RWPE2 (cell line): ENCODE measurements at places on chromosomes 4 and X.

DNA sequence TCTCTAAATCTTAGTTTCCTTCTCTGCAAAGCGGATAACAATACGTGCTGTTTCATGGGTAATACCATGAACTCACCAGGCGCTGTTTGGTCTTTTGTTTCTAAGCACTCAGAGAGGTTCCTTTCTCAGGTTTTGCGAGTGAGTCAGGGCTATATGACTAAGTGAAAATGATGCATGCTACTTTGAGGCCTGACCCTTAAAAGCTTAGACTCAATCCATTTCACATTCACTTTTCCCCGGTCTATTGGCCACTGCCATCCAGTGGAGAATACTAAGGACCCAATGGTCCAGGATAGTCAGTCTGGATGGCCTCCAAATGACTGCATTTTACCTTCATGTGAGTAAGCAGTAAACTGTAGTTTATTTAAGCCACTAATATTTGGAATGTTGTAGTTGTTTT, 400.8 kb upstream of the SLIT2 start:
- peak; percentile 39 for DNase-seq

DNA sequence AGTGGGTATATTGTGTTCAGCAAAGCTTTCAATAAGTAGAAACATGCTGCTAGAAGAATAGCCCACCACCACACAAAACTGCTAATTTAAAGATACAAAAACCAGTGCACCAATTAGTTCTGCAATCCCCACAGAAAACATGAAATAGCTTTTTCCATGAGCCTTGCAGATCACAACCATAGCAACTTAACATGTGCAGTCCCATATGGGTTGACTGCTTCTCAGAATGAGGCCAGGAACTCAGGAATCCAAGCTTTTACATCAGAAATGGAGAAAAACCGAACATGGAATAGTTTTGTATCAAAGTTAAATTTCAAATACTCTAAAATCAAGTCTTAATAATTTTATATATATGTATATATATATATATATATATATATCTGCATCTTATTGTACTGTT, 66.6 kb upstream of the IQCM start:
- no peak for DNase-seq

- DNase-seq = no peak
Measured at GRCh38 chr4:42706086-42706485, 49.2 kb upstream of the ATP8A1 start.

DNA sequence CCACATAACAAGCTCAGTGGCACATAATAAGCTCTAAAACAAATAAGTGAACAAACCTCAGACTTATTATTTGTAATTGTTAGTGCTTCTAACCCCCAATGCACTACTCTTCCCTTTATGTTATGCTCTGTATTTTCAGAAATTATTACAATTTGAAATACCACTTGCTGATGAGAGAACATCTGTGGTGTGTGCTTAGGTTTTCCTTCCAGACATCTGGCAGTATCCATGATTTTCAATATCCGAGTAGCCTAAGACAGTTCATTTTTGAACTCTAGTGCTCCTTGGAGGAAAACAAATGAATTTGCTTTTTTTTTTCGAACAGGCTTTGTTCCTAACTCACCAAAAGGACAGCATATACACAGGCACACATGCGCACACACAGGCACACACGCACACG, 278.7 kb upstream of the CLNK start:
- no peak for DNase-seq

- no peak for DNase-seq
Measured at GRCh38 chr4:26206999-26207398, 113.8 kb upstream of the RBPJ start.

- no peak for DNase-seq
Measured at GRCh38 chr4:127844601-127845116, 36.0 kb upstream of the PLK4 start.

- DNase-seq = no peak
Measured at GRCh38 chrX:13750204-13750603, 15.7 kb downstream of the OFD1 start.

DNA sequence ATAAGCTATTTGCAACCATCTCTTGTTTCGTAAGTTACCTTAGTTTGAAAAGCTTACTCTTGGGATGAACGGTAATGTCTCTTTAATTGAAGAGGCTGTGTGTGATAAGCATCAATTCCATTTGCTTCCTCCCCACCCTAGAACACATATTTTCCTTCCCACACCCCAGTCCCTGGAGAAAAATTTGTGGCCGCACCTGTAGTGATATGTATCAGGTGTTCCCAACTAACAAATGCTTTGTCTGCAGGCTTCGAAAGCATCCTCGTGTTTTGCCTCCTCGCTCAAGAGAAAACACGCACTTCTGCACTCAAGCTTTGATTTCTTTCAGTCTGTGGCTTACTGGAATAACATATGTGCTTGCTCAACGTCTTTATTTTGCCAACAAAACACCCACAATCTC, 143.8 kb upstream of the OTUD4 start:
- no peak for DNase-seq

- no peak for DNase-seq
Measured at GRCh38 chr4:21790438-21791029, 158.0 kb downstream of the KCNIP4 start.

GRCh38 chr4:69910016-69910782, 20.7 kb upstream of the CSN1S1 start:
- no peak for DNase-seq

- no peak for DNase-seq
Measured at GRCh38 chr4:167101035-167101434, 133.3 kb downstream of the SPOCK3 start.

- no peak for DNase-seq
Measured at GRCh38 chr4:80926446-80926845, 104.1 kb upstream of the BMP3 start.

DNA sequence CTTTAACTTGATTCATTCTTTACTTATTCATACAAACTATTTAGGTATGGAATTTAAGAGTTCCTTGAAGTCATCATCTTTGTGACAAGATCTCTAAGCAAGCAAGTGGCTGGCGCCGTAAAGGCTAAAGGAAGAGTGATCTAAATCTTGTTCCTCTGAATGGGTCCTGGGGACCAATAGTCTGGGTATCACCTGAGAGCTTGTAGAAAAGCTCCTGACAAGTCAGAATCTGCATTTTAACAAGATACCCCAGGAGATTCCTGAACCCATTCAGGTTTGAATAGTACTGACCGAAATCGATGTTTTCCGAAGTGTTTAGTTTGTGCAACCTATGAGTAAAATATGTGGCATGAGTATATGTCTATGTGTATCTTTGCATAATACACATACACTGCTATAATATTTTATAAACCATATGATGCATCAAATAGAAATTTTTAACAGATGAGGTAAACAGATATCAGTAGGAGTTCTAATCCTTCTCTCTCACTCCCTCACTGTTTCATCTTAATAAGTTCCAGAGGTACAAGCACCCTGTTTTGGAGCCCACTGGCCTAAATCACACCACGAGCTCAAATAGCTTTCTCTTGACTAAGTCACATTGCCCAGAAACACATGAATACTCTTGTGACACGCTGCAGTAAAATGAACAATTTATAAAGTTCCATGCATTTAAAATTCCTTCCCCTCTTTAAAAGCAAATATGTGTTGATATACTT, 170.0 kb downstream of the RELL1 start:
- DNase-seq = no peak

DNA sequence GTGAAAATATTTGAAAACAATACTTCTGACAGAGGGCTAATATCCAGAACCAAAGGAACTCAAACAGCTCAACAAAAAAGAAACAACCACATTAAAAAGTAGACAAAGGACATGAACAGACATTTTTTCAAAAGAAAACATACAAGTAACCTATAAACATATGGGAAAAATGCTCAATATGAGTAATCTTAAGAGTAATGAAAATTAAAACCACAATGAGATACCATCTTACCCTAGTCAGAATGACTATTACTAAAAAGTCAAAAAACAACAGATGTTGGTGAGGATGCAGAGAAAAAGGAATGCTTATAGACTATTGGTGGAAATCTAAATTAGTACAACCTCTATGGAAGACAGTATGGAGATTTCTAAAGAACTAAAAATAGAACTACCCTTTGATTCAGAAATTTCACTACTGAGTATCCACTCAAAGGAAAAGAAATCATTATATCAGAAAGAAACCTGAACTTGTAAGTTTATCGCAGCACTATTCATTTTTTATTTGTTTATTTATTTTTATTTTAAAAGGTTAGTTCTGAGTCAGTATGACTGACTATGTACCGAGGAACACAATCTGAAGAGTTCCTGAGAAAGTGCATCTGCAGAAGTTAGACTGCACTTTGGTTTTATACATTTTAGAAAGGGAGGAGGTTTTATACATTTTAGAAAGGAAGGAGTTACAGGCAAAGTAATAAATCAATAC, 231.3 kb downstream of the INPP4B start:
- DNase-seq = no peak

- DNase-seq = peak; percentile 90
Measured at GRCh38 chr4:5773271-5773555, 62.2 kb downstream of the EVC start.

GRCh38 chr4:64857815-64858214, 448.6 kb upstream of the TECRL start:
- DNase-seq = no peak

- DNase-seq = no peak
Measured at GRCh38 chr4:120156120-120156718, 89.6 kb upstream of the MAD2L1 start.

DNA sequence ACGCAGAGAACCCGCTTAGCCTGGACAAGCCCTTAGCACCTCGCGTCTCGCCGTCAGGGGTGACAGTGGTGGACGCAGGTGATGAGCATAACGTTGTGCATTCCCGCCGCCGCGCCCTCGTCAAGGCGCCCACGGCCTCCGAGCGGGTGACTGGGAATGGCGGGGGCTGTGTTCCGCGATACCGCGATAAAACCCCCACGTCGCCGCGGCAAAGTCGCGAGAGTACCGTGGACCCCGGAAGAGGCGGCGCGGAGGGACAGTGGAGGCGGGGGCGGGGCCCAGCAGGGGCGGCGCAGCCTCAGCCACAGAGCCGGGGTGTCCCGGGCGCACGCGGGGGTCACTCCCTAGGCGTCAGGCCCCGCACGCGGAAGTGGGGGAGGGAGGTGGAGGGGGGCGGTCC, 53.8 kb downstream of the ZFYVE28 start:
- no peak for DNase-seq

GRCh38 chrX:10433296-10433965, 187.0 kb downstream of the MID1 start:
- no peak for DNase-seq

DNA sequence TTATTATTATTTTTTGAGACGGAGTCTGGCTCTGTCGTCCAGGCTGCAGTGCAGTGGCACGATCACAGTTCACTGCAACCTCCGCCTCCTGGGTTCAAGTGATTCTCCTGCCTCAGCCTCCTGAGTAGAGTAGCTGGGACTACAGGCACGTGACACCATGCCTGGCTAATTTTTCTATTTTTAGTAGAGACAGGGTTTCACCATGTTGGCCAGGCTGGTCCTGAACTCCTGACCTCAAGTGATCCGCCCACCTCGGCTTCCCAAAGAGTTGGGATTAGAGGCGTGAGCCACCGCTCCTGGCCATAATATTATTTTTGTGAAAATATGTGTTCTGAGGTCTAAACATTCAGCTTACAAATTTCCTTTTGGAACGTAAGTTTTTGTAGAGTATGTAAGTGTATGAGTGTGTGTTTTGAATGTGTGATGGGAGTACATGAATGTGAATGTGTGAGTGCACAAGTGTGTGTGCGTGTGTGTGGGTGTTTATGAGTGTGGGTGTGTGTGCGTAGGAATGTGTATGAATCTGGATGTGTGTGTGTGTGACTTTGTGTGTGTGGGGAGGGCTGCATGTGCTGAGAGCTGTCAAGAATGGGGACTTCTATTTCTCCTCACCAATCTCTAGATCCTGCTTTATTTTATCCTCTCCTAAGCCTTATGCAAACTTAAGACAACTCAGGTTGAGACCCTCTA, 5.7 kb upstream of the MGST2 start:
- DNase-seq = no peak

GRCh38 chr4:164424846-164425245, 329.1 kb upstream of the SMIM31 start:
- no peak for DNase-seq

DNA sequence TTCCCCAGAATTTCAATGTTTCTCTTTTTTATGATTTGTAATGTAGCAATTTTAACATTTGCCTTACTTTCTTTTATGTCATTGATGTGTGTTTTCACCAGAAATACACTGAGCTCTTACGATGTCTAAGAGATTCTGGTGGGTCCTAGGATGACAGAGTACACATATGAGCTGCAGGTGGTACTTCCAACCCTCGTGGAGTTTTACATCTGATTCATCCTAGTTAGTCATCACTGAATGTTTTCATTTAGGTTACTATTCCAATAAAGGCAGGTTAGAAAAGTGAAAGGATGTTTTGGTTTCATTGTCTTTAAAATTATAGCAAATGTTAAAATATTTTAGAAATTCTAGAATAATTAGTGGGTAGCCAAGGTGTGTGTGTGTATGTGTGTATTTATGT, 605.9 kb downstream of the ADGRL3 start:
- DNase-seq = no peak

GRCh38 chrX:85905851-85906250, 141.5 kb downstream of the CHM start:
- no peak for DNase-seq

DNA sequence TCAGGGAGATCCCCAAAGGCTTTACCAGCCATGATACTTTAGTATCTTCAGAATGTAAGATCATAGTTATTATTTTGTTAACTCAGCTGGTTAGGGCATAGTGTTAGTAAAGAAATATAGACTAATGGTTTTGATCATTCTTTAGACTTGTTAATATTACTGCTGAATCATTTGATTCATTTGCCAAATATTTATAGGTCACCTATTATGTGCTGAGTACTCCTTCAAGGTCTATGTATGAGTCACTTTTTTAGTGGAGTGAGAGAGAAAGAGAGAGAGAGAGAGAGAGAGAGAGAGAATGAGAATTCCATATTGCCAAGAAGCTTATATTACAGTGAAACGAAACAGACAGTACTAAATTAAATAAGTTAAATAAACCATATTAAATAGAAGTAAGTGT, 110.3 kb downstream of the UBE2NL start:
- DNase-seq = no peak

- no peak for DNase-seq
Measured at GRCh38 chrX:9943420-9943819, 23.7 kb upstream of the CLDN34 start.

DNA sequence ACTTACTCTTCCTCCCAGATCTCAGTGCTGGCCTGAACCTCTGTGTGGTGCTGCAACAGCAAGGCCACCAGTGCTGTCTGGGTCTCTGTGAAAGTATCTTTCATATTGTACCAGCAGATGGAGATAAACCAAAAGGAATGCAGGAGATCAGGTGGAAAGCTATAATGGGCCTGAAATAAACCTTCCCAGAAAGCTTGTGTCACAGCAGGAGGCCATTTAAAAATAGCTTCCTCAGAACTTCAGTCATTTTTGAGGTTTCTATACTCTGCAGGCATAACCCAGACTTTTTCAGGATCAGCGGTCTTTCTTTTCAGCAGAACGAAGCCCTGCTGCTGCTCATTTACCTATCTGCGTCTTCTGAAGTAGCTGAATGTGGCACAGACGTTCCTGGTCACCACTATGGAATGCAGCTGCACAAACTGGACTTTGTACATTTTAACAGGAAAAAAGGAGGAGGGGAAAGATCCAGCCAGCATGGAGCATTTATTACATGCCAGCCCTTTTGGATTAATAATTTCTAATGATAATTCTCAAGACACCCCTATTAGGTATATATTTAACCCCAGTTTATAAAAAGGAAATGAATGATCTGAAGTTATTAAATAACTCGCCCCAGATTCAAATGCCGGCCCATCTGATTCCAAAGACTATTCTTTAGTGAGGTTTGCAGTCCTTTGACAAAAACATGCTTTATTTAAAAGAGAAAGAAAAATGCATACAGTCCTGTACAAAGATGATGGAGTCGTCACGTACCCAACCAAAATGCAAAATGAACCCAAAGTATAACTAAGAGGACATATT, 119.7 kb downstream of the NFKB1 start:
- DNase-seq = no peak
